T-helper 22 cell (primary cell): ENCODE measurements at places on chromosomes 3 and 15.

DNA sequence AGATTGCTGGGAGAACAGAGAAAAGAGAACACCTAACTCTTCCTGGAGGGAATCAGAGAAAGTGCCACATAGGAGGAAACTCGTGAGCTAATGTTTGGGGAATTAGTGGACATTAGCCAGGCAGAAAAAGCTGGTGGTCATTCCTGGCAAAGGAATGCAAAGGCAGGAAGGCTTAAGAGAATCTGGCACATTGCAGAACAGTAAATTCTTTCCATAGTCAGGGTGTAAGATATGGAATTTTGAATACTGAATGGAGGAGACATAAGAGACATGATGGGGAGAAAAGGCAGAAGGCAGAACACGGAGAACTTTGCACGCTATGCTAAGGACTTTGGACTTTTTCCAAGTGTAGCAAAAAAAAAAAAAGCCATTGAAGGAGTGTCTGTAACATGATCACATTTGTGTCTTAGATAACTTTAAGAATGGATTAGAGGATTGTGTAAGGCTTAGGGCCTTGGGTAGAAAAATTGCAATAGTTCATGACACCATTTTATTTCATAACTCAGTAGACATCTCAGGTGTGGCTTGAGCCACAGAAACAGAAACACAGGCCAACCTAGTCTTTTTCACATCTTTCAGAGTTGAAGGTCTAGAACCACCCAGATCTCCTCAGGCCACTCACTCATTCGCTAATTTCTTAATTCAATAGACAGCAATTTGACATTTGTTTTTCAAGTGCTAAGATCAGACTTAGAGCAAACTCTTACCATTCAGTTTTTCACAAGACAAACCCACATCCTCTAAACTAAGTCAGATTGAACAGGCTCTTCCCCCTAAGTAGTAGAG is 31.2 kb upstream of the CCDC80 start:
- DNase-seq, result no peak

GRCh38 chr3:131474115-131474514 is 28.7 kb downstream of the MRPL3 start:
- no peak for DNase-seq

DNA sequence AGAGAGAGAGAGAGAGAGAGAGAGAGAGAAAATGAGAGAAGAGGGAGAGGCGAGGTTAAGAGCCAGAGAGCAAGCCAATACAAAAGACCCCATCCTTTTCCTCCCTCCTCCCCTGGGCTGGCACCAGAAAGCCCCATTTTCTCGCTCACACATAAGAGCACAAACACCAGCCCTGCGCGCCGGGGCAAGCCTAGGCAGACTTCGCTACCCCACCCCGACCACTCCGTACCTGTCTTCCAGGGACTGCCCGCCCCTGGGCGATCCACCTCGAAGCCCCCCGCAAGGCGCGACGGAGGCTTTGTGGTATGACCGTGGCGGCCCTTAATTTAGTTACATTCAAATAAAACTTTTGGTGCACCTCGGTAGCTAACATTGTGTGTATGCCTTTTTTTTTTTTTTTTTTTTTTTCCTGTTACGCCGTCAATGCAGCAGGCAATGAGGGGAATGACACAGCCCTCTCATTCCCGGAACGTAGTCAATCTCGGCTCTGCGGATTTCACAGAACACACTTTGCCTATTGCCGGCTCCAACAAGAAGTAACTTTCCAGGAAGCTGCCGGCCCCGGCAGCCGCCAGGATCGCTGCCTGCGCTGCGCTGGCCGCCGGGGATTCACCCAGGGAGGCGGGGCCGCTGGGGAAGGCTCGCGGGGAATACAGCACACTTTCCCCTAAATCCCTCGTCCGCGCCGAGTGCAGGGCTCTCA is 7.7 kb downstream of the BCL6 start:
- DNase-seq, result no peak

GRCh38 chr3:151210676-151211381 is 7.8 kb upstream of the GPR171 start:
- DNase-seq, result no peak

DNA sequence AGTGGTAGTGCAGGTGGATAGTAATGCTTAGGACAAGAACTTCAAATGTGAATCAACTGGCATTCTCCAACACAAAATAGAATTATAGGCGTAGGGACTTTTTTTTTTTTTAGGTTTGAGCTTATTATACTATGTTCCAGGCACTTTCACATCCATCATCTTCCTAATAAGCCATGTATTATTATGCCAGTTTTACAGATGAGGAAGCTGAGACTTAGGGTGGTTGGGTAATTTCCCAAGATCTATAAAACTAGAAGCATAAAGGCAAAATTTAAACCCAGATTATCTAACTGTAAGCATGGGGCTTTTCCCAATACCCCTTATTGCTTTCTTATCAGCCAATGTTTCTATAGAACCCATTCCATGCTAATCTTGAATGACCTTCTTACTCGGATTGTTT is 75.1 kb upstream of the ETV5 start:
- no peak for DNase-seq

DNA sequence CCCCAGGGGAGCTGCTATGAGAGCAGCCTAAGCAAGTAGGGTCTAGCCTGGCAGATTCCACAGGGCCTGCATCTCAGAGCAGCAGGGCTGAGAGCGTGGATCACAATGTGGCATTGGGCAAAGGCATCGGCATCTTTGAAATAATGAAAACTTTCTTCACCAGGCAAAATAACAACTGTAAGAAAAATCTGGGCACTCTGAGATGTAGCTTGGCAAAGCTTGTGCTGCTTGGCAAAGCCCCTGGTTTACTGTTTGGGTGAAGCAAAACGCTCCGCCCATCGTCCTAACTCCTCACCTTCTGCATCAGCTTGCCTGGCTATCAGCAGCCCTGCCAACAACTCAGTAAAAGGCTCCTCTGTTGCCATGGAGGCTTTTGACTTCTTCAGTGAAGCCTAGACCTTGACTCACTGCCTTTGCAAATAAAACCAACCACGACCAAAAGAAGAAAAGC is 212.8 kb upstream of the EIF1B start:
- no peak for DNase-seq

DNA sequence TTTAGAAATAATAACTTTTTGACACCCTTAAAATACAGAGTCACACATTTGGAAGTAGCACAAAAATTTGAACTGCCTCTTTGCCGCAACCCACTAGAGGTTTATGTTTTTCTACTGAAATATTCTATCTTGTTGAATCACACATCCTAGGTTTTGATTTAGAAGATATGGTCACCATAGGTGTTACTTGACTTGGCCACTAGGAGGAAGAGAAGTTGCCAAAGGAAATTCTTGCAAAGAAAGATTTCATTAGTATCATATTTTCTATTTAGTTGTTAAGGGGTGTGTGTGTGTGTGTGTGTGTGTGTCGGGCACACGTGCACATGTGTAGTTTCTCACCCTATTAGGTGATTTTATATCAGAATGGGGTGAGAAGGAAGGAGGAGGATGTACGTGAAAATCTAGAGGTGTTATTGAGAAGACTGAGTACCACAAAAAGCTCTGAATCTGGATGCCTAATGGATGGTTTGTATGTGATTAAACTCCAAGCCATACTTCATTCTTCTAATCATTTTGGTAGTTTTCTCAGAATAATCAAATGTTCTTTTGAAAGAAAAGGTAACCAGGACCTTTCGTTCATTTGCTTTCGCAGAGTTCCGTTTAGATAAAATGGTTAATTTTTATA is 31.5 kb downstream of the ZFAND6 start:
- no peak for DNase-seq

DNA sequence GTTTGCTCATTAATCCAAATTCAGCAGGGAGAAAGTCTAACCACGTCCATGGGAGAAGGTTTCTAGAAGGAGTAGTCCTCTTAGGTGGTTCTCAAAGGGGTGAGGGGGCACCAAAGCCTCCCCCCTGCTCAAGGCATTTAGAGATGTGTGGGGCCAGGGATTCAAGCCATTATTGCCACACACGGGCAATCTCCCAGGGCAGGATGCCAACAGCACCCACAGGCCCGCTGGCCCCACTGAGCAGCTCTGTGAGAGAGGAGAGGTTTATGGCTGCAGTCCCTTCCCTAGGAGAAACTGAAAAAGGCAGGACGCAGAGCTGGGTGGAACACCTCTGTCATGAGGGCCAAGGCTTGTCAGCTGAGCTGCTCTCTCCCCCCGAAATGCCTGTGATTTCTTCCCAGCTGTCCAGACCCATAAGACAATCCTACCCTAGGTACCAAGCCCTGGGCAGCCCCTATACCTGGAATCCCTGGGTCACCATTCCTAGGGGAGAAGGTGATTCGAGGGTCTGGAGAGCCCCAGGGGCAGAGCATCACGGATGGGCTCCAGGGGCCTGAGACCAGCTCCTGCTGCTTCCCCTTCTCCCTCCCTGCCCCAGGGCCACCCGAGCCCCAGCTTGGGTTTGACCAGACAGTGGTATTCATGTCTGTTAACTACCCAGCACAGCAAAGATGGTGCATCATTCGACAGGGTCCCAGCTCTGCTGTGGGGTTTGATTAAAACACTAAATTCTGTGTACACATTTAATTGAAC is 39.0 kb downstream of the WHAMM start:
- no peak for DNase-seq

DNA sequence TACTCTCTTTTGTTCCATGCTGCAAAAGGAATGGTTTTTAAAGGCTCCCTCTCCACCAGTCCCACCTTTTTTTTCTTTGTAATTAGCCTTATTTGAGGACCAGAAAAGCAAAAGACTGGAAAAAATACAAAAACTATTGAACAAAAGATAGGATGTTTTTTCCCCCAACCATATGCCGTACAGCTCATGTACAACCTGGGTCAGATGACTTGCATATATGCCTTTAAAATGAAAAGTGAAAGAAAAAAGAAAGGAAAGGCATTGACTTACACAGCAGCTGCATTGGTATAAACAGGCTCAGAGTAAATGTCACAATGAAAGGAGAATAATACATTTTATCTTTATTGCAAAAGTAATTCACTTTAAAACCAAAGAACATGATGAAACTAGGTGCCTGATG is 69.5 kb upstream of the CMC1 start:
- DNase-seq, result no peak

DNA sequence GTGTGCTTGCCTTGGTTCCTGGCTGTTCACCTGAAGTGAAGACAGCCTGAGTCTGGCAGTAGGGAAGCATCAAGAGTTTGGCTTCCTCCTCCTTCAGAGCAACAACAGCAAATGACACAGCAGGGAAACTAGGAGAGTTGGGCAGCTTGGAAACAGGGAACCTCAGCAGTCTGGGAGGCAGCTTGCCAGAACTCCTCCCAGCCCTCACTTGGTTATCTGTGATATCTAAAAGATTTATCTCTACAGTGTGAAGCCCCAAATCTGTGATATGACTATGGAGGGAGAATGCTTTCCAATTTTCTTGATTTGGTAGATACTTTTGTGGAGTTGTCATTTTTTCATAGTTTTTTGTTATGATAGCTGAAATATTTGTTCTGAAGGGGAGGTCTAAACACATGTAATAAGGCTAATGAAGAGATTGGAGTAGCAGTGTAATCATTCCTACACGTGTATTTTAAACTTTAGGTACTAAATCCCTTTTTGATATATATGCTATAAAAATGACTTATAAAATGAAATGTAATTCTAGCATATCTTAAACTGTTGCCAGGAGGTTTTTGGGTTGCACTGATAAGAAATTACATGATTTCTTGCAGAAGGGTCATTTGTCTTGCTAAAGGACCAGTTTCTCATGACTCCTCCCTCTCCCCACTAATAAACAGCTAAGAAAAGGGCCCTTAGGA is 20.8 kb downstream of the UBE2E1 start:
- no peak for DNase-seq

DNA sequence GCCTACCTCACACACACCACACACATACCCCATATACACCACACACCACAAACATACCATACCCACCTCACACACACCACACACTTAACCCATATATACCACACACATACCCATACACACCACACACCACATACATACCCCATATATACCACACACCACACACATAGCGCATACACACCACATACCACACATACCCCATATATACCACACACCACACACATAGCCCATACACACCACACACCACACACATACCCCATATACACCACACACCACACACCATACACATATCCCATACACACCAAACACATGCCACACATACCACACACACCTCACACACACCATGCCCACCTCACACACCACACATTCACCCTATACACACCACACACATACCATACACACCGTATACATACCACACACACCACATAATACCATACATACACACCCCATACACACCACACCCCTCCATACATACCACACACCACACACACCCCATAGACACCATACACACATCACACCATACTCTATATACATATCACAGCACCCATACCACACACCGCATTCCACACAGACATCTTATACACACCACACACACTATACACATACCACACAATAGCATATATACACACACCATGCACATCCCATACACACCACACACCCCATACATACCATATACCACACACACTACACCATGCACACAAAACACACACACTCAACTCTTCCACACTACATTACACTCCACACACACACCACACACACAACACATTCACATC is 29.5 kb downstream of the APBA2 start:
- DNase-seq, result no peak

DNA sequence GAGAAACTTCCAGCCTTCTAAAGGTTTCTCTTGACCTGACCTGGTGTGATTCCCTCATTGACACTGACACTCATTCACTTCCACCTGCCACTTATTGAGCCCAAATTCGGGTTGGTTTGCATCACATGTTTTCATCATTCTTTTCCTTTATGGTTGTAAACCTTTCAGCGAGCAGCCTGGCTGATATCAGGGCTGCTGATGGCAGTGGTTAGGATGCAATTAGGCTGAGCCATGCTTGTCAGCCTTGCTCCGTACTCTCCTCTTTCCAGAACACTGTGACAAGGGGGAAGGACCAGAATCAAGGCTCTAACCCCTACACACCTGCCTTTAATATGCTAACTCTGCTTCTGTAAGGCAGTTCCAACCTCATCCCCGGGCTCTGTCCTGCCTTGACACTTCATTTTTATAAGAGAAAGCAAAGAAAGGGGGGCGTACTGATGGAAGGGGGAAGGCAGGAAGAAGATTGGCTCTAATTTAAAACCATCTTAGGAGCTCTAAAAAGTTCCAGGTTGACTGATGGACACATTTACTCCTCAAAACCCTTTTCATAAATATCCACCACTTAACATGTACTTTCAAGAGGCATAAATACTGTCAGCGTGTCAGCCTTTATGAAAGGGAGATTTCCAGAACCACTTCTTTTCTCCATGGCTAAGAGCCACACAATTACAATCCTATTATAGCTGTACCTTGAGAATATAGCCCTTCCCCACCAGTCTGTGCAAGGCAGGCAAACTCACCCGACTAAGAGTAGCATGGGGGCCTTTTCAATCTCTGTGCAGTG is 5.7 kb downstream of the NMNAT3 start:
- DNase-seq, result no peak

- no peak for DNase-seq
Observed at GRCh38 chr3:29942297-29942696, 661.4 kb downstream of the RBMS3 start.

GRCh38 chr15:92898988-92899582 is 1.0 kb upstream of the CHD2 start:
- no peak for DNase-seq

DNA sequence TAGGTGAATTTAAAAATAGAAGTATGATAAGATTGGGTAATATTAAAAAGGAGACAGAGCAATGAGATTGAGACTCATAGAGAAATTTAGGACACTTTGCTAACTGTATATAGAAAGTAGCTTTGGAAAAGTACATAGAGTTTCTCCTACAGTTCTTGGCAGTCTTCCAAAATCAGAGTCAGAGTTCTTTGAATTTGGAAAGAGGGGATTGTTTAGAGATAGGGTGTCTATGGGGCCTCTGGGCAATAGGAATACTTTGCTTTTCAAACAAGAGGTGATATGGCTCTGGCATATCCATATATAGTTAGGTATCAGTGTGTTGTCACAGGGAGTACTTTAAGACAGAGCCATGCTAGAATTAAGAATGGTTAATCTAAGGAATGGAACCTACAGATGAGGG is 477.1 kb upstream of the KCNMB2 start:
- no peak for DNase-seq
